ENCODE measurements at places on chromosomes 13 and 19.

- DNase-seq = peak; percentile 68
Measured at GRCh38 chr13:46721054-46721453, 75.9 kb downstream of the ESD start.

DNA sequence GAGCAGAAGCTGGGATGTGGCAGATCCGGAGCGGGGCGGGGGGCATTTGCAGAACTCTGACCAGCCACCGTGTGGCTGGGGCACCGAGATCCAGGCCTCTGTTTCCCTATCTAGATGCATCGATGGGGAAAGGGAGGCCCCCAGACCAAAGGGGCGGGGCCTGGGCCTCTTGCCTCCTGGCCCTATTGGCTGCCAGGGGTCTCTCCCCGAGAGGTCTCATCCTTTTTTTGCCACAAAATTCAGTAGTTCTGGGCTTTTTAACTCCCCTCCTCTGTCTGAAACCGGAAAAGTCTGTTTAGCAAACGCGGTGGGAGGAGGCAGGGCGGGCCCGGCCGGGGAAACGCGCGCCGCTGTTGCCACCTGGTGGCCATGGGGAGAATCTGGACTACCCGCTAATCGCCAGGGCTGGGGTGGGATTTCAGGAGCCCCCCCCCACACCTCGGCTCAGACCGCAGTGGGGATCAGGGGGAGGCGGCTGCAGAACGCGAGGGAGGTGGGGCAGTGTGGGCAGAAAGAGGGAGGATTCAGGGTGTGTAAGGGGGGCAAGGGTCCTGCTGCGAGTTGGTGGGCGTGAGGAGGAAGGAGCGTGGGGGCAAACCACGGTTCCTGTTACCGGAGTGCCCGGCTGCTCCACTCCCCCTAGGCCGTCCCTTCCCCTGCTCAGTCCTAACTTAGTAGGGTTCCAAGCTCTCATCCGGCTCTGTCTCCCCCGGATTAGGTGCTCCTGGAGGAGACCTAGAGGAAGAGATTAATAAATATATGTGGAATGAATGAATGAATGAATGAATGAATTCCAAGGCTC is 28.3 kb downstream of the IL12RB1 start:
- DNase-seq = peak; percentile 89

DNA sequence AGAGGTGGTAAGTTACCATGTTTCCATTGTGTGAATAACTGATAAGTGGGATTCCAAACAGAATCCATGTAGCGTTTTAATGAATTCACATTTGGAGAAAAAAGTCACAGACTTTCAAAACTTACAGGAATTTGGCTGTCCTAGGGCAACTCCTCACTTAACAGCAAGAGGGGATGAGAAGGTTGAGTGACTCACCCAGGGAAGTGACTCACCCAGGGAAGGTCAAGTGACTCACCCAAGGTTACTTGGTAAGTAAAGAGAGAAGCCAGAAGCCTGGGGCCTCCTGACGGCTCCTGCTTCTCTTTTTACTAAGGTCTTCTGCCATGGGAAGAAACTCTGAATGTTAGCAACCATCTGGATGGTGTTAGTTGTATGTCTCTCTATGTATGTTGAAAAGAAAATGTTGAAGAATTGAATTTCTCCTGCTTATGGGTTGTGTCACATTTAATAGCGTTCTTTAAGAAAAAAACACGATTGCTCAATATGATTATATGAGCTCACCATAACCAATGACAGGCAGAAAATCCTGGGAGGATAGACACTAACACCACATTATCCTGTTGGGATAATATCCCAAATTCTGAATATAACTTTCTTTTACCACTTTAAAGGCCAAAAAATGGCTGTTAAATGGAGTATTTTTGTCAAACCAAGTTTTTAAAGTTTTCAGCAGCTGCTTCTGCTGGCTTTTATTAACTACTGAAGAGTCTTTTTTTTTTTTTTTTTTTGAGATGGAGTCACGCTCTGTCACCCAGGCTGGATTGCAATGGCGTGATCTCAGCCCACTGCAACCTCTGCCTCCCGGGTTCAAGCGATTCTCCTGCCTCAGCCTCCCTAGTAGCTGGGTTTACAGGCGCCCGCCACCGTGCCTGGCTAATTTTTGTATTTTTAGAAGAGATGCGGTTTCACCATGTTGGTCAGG is 195.6 kb downstream of the GGACT start:
- peak; percentile 75 for DNase-seq

GRCh38 chr19:35890113-35890650 is 10.2 kb downstream of the NFKBID start:
- DNase-seq = no peak

GRCh38 chr13:48476215-48476614 is 56.7 kb downstream of the RCBTB2 start:
- peak; percentile 56 for DNase-seq
